Stimulated activated CD8-positive, alpha-beta memory T cell treated with anti-CD3 and anti-CD28 coated beads, Interleukin-2, amount 100 ng/mL, for 1 hour (primary cell): ENCODE measurements at places on chromosomes 3 and 15.

- peak; percentile 28 for DNase-seq
These were observed 51.7 kb downstream of the ARNT2 start for GRCh38 chr15:80455668-80456442.

GRCh38 chr3:194287374-194287773 lies 63.8 kb downstream of the CPN2 start:
- DNase-seq: no peak

DNA sequence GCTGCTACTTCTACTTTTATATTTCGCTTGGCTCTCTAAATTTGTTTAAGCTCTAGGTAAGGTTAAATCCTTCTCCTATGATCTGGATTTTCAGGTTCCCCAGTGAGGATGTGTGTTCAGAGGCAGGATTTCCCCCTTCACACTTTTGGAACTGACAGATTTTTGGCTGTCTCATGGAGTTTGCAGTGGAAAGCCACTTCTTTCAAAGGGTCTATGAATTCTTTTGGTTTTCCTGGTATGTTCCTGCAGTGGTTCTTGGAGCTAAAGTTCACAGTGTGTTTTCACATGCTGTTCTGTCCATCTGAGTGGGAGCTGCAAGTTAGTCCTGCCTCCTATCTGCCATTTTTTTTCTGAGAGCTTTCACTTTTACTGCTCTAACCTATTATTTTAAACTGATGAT lies 21.6 kb upstream of the TIGIT start:
- no peak for DNase-seq

GRCh38 chr3:143151004-143151731 lies 31.6 kb downstream of the CHST2 start:
- no peak for DNase-seq

DNA sequence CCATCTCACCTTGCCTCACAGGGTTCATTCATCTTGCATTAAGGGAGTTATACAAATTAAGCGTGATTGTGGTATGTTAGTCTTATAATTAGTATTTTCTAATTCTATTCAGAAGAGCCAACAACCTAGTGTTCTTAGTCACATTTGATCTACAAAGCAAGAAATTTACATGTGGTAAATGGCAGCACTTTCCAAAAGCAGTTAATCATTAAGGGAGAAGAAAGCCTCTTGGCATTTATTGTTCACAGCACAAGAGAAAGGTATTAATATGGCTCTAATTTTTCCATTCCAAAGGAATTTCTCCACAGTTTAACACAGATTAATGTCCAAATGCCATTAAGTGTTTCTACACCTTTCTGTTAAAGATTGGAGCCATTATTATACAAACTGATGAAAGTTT lies 1077.1 kb downstream of the ZPLD1 start:
- DNase-seq: no peak

- DNase-seq: no peak
These were observed 10.0 kb upstream of the CRTC3 start for GRCh38 chr15:90519688-90520087.

DNA sequence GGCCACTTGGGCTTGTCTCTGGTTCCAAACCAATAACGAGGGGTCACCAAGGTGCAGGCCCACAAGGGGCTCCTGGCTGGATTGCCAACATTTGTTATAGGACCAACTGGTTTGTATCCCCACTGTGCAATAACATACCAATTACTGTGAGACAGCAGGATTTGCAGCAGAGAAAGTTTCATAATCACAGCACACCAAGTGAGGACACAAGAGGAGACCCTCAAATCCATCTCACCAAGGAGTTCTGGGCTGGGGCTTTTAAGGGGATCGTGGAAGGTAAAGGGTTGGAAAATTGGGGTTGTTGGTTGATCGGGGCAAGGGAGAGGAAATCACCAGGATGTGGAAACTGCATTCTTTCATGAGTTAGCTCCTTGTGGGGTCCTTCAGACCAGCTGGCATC lies 29.7 kb upstream of the LHFPL4 start:
- no peak for DNase-seq
